SIG-M5 (cell line): ENCODE measurements at places on chromosomes 7 and 10.

- DNase-seq: no peak
Observed at GRCh38 chr10:48514916-48515315, 90.0 kb downstream of the ARHGAP22 start.

- DNase-seq: no peak
Observed at GRCh38 chr7:128033246-128033645, 2.0 kb upstream of the LRRC4 start.

GRCh38 chr10:103685880-103686669, 169.3 kb downstream of the SH3PXD2A start:
- no peak for DNase-seq

- DNase-seq: no peak
Observed at GRCh38 chr7:71323726-71324125, 191.8 kb downstream of the GALNT17 start.

GRCh38 chr7:80264769-80265495, 130.3 kb downstream of the GNAI1 start:
- no peak for DNase-seq

- DNase-seq: no peak
Observed at GRCh38 chr10:21980691-21981090, 22.8 kb downstream of the DNAJC1 start.

- no peak for DNase-seq
Observed at GRCh38 chr7:9776900-9777299, 1196.8 kb upstream of the PHF14 start.

DNA sequence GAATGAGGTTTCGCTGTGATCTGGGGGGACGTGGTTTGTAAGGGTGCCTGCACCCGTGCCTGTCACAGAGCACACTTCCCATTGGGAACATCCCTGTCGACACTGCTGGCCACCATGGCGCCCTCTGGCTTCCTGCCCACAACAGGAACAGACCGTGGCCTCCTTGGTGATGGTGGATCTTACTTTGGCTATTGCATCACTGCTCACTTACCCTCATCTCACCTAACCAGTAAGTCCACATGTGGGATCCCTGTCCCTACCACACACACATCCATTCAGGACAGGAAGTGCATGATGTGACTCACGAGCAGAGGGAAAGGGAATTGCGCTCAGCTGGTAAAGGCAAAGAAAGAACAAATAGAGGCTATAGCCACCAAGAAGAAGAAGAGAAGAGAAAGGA, 26.2 kb upstream of the SEC61G start:
- no peak for DNase-seq

- DNase-seq: no peak
Observed at GRCh38 chr10:125043841-125044658, 102.1 kb downstream of the ZRANB1 start.

DNA sequence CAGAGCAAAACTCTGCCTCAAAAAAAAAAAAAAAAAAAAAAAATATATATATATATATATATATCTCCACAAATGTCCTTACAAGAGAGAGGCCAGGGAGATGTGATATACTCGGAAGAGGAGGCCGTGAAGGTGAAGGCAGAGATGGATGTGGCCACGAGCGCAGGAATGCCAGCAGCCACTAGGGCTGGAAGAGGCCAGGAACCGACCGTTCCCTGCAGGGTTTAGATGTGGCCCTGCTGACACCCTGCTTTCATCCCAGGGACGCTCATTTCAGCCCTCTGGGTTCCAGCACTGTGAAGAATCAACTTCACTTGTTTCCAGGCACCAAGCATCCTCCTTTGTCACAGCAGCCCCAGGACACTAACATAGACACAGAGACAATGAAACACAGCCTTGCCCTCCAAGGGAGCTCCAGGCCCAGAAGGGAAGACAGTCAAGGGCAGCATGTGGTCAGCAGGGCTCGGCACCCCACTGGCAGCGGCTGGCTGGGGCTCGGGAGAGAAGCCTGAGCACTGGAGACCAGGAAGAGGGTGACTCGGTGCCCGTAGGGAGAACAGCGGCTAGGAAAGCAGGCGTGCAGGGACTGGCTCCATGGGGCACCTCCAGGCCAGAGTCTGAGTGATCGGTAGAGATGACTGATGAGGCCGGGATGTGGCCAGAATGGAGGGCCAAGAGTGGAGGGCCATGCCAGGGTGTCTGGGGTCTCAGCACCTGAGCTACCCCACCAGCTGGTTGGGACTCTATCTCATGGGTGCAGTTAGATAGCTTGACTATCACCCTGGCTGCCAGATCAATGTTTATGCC, 7.6 kb downstream of the WDR86 start:
- no peak for DNase-seq

- no peak for DNase-seq
Observed at GRCh38 chr10:11397980-11398580, 213.4 kb downstream of the USP6NL start.

- no peak for DNase-seq
Observed at GRCh38 chr10:3395458-3395861, 222.9 kb upstream of the PITRM1 start.

DNA sequence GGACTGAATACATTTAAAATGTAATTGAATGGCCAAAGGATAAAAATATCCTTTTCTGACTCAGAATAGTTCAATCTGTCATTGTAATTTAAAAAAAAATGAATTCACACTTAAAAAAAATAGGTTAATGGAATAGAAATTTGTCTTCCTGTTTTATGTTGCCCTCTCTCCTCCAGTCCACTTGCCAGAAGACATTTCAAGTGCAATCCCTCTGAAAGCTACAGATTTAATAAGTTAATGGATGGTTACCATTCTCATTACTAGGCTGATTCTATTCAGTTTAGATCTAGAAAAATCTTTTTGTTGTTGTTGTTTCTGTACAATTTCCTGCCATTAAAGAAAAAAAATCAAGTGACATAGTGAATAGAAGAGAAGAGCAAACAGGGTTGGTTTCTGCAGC, 142.9 kb downstream of the SKAP2 start:
- no peak for DNase-seq

- DNase-seq: no peak
Observed at GRCh38 chr10:78419481-78420265, 386.0 kb downstream of the RPS24 start.

GRCh38 chr7:151792636-151793035, 84.3 kb downstream of the PRKAG2 start:
- DNase-seq: no peak

GRCh38 chr10:23469596-23470237, 30.8 kb downstream of the OTUD1 start:
- DNase-seq: no peak
